ENCODE measurements at places on chromosomes 2 and 18.

GRCh38 chr2:232120911-232121310 lies 159.4 kb downstream of the DIS3L2 start:
- DNase-seq, result no peak

DNA sequence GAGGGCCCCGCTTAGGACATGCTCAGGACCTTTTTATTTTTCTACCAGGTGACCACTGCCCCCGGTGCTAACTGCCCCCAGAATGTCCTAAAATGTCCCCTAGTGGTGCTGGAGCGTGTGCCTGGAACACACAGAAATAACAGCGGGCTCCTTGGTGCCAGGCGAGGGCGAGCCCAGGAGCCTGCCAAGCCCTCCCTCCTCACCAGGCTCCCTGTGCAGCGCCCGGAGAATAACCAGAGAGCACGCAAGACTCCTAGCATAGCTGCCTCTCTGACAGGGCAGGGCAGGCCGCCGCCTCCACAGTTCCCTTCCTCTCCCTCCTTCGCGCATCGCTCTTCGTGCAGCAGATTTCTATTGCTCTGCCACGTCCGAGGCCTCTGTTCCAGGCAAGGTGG lies 84.3 kb upstream of the ZNF516 start:
- no peak for DNase-seq

DNA sequence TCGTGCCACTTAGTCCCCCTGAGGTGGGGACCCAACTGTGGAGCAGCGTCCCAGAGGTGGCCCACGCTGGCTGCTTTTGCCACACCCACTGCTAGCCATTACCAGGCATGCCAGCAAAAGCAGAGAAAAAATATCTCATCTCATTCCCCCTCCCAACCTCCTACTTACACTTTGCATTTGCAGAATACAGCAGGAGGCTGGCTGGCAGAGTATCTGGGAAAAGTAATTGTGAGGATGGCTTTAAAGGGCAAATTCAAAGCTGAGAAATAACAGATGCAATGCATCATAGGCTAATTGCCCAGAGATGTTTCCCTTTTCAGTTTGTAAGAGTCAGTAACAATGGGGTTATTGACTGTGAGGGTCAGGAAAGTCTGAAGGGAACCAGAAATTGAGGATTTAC lies 438.1 kb upstream of the DSEL start:
- no peak for DNase-seq

DNA sequence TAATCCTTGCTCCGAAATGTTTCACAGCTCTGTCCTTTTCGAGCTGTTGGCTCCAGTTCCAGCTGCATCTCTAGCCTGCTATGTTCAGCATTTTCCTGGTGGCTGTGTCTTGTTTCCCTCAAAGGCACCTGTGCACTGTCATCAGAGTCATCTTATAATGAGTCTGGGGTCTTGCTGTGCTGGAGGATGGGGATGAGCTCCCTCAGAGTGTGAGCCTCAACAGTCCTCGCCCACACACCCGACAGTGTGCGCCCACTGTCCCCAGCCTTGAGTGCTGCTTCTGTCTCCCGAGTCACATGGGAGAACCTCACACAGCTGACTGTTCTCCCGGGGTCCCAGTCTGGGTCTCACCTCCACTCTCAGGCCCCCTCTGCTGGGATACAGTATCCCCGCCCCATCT lies 25.4 kb downstream of the SPP2 start:
- no peak for DNase-seq

GRCh38 chr2:196166876-196167275 lies 4.5 kb downstream of the STK17B start:
- DNase-seq, result no peak

GRCh38 chr2:194619366-194619765 lies 1037.7 kb upstream of the SLC39A10 start:
- no peak for DNase-seq

DNA sequence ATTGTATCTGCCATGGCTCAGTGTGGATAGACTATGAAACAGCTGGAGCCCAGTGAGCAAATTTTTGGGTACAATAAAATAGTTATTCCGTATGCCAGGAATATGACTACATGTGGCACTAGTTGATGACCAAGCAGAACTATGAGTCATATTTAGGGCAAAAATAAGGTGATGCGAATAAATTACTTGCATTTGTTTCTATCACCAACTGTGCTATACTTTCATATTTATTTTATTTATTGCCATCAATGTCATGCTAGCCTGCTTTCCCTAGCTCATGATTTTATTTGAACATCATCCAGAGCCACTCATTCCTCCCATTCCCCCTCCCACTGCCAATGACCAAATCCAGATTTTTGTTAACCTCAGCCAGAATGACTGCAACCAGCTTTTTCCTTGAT lies 13.3 kb upstream of the FAP start:
- no peak for DNase-seq

DNA sequence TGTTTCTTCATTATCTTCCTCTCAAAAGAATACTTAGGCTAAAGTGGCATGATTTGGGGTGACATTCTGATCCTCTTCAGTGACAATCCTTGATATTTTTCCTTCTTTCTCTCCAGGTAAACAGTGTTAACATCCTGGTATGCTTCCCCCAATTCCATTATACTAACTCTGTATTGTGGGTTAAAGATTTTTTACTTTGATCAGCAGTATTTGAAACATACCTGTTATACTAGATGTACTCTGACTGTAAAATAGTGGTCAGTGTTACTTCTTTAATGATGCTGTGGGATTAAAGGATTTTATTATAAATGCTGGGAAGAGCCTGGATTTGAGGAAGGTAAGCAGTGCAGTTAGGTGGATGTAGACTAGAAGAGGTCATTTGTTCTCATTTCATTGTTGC lies 48.8 kb downstream of the MSH2 start:
- DNase-seq, result no peak

GRCh38 chr2:106147159-106147558 lies 46.9 kb downstream of the UXS1 start:
- DNase-seq, result peak; percentile 80

DNA sequence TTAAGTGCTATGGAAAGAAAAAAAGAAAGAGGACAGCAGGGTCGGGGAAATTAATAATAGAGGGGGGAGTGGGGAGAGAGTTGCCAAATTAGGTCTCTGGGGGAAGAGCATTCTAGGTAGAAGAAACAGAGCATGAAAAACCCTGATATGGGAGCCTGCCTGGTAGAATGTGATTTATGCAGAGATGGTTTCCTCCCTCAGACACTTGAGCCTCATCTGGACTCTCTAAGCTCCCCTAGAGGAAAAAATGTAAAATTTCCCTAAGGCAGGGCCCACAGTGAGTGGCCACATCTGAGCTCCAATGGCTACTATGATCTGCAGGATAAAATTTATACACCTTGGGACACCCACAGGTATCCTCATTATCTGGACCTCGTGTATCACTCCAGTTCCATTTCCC lies 20.6 kb upstream of the EPAS1 start:
- DNase-seq, result no peak

DNA sequence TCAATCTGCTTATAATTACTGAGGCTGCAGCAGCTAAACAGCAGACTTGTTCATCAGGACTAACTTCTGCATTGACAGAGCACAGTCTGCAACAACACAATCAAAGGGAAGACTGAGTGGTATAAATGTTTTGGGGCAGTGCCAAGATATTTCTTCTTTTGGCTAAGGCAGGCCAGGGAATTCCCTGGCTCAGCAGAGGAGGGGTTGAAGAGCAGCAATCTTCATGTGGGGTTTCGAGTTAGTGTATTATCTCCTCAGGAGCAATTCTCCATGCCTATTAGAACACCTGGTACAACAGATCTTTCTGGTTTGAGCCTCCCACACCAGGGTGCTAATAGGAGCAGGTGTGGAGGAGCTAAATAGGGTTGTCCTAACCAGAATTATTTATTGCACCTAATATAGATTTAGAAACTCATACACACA lies 103.0 kb upstream of the STK17B start:
- no peak for DNase-seq

DNA sequence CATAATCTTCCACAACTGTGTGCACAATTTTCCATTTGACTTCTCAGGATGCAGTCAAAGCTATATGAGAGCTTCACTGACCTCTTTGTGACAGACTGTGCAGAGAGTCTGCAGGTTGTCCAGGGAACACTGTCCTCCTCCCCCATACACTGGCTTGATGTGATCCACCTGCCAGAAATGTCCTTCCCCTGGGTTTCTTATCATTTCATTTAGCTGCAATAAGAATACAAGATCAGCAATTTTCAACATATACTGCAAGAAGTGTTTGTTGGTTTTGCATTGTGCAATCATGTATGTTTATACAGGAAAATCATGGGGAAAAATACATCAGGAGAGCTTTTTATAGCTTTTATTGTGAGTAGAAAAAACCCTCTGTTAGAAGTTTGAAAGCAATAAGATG lies 150.7 kb downstream of the RAB3GAP1 start:
- no peak for DNase-seq

GRCh38 chr2:230914886-230915285 lies 10.2 kb downstream of the GPR55 start:
- no peak for DNase-seq

DNA sequence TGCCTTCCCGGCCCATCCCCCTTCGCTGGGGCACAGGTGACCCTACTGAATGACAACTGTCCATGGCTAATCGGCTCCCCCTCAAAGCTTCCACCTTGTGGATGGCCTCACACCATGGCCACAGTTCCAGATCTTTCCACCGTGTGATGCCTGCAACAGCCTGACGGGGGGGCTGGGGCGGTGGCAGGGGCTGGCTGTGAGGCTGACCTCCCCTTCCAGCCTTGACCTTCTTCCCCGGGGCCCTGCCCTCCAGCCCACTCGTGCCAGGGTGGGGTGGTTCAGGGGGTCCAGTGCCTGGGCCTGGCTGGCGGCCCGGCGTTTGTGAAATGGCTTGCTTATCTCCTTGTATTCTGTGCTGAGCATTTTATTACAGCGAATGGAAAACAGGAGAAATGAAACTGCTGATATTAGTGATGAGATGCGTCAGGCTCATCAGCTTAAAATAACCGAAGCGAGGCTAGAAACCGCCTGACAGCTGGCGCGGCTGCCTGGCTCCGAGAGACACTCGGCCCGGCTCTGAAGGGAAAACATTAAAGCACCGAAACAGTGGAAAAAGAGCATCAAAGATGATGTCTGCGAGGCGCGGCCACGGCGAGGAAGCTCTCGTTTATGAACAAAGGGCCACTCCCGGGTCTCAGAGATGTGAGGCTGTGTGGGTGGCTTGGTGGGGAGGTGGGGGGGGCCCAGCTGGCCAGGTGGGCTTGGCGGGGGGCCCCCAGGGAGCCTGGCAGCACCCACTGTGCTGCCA lies 916 bp upstream of the PDCD1 start:
- DNase-seq, result no peak

- DNase-seq, result no peak
These were observed 20.5 kb downstream of the GPR35 start for GRCh38 chr2:240645801-240646175.

GRCh38 chr2:180657054-180657453 lies 323.4 kb upstream of the UBE2E3 start:
- peak; percentile 54 for DNase-seq

DNA sequence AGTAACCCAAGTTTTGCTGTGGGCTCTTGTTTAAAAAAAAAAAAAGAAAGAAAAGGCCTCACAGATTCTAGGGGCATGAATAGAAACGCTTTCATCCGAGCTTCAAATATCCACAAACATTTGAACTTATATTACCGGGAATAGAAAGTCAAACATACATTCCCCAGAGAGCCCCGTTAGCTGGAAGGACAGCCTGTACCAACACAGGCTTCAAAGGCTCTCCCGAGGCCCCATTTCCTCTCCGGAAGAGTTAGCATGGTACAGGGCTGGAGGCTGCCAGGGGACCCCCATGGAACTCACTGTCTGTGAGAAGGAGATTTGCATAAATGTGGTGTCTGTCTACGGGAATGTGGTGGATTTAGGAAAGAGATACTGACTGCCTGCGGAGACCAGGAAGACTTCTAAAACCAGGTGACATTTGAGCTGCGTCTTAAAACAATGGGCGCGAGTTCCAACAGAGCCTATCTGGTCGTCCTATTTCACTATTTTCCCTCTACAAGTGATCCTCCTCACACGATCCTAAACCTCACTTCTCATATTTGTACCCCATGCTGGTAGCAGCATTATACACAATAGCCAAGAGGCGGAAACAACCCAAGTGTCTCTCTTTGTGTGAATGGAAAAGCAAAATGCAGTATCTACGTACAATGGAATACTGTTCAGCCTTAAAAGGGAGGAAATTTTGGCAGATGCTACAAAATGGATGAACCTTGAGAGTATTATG lies 820 bp upstream of the MATN3 start:
- DNase-seq, result no peak

GRCh38 chr2:185441486-185442005 lies 297.1 kb upstream of the FSIP2 start:
- no peak for DNase-seq

- DNase-seq, result no peak
These were observed 182.0 kb upstream of the TWIST2 start for GRCh38 chr2:238665919-238666318.

DNA sequence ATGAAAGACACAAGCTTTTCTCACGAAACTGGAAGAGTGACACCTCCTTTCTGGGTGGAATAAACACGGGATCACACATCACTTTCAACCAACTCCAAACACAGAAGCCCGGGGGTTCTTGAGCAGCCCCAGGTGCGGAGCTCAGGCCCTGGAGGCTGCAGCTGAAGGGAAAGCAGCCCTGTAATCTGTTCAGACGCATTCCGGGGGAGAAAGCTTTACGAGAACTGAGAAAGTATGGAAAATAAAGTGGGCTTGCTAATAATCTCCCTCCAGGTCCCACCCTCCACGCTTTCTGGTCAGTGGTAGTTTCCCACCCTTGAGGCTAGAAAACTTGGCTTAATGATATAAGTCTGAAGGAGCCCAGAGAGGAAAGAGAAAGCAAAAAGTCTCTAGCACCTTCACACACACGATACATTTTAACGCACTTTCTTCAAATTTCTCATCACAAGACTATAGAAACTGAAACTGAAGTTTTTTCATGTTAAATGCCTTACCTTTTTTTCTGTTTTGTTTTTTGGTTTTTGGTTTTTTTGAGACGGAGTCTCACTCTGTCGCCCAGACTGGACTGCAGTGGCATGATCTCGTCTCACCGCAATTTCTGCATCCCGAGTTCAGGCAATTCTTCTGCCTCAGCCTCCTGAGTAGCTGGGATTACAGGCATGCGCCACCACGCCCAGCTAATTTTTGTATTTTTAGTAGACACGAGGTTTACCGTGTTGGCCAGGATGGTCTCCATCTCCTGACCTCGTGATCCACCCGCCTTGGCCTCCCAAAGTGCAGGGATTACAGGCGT lies 141.3 kb downstream of the AFF3 start:
- DNase-seq, result no peak

DNA sequence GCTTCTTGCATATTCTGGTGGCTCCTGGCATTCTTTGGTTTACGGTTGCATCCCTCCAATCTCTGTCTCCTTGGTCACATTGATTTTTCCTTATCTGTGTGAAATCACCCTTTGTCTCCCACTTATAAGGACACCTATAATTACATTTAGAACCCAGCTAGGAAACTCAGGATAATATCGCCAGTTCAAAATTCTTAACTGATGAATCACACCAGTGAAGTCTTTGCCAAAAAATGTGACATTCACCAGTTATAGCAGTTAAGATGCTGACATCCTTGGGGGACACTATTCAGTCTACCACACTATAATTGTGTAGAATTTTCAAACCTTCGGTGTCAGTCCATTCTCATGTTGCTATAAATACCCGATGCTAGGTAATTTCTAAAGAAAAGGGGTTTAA lies 320.2 kb downstream of the TMX3 start:
- DNase-seq, result no peak
